ENCODE measurements at places on chromosomes 12 and 14.

GRCh38 chr12:3820122-3820521 is 53.1 kb downstream of the PARP11 start:
- DNase-seq: no peak

DNA sequence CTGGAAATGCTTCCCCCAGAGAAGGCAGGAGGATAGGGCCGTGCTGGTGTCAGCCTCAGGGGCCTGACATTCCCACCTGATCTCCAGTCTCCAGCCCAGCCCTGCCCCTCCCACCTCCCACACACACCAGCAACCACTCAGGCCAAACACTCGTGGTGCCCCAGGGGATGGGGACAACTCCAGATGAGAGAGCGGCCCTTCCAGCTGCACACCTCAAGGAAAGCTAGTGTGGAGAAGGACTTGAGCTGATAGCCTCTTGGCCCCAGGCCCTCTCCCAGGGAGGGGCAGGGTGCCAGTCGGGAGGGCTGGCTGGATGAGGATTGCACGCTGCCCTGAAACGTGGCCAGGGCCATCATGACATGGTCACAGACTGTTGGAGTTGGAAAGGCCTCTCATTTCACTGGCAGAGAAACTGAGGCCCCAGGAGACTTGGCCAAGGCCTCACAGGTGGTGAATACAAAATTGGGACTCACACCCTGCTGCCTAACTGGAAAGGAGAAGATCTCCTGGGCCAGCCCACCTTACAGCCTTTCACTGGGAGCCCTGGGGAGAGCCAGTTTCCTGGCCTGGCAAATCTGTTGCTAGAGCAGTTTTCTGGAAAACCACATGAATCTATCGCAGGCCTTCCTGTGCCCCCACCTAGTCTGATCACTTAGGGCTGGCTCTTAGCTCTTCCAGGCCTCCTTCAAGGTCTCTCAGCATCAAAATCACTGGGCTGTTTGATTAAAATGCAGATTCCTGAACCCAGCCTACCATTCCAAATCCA is 52.1 kb downstream of the IRF2BPL start:
- DNase-seq: no peak

DNA sequence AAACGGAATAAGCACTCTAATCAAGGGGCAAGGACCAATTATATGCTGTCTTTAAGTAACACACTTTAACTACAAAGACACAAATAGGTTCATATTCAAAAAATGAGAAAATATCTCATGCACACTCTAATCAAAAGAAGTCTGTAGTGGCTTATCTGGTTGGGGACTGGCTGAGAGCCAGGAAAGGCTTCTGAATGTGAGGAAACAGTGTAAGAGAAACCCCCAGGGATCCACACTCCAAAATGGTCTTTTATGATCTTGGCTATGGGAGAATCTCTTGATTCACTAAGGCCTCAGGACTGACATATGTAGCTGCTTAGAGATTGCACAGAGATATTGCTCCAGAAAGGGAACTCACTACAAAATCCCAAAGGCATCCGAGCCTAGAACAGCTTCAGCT is 10.3 kb downstream of the CTSG start:
- DNase-seq: no peak

DNA sequence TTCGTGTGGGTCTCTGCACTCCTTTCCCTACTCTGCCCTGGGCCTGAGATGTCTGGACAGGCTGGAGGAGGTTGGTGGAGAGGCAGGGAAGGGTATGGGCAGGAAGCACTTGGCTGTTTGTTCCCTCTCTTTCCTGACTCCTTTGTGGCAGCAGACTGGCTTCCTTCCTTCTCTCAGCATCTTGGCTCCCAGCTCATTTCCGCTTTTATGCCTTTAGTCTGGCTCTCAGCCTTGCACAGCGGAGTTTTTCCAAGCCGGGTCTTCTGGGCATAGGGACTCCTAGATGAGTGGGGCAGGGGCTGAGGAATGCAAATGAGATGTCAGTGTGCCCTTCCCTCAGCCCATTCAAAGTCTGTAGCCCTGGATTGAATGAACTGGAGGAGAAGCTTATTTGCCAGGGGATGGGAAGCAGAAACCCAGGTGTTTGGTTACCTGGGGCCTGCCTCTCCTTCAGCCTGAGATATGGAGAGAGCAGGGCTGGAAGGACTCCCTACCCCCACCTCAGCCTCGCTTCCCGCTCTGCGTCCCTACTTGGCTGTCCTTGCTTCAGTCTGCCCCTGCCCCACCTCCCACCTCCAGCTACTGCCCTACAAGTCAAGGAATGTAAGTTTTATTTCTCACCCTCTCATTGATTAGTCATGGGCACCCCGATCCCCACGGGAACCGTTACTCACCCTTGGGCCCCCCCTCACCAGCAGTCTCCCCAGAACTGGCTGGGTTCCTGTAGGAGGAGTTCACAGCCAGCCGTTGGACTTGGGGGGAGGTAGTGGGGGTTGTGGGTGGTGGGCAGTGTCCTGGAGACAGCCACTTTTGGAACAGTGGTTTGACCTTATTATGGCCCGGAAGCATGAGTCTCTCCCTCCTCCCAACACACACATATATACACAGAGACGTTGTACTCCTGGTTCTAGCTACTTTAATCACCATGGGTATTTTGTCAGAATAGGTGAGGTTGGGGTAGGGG is 9.3 kb upstream of the ITGA5 start:
- no peak for DNase-seq

- DNase-seq: no peak
Measured at GRCh38 chr12:123591702-123592481, 7.5 kb downstream of the TMED2 start.

DNA sequence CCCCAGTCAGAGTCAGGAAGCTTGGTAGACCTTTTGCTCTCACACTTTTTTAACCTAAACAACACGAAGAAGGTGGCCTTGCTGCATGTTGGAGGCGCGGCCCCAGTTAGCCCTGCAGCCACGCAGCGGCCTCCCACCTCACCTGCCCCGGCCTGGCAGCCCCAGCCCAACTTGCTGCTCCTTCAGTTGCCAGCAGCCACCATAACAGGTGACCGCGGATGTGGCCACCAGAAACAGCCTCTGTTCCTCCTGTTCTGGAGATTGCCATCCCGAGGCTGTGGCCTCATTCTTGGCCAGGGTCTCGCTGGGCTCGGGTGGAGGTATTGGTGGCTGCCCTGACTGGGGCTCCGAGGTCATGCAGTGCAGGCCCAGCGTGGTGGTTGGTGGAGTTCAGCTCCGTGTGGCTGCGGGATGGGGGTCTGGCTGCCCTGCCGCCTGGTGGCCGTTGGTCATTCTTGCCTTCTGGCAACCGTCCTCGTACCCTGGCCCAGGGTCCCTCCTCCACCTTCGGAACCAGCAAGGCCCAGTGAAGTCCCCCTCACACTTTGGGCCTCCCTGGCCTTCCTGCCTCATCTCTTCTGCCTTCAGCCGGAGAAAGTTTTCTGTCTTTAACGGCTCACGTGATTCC is 20.7 kb upstream of the TEX22 start:
- no peak for DNase-seq

DNA sequence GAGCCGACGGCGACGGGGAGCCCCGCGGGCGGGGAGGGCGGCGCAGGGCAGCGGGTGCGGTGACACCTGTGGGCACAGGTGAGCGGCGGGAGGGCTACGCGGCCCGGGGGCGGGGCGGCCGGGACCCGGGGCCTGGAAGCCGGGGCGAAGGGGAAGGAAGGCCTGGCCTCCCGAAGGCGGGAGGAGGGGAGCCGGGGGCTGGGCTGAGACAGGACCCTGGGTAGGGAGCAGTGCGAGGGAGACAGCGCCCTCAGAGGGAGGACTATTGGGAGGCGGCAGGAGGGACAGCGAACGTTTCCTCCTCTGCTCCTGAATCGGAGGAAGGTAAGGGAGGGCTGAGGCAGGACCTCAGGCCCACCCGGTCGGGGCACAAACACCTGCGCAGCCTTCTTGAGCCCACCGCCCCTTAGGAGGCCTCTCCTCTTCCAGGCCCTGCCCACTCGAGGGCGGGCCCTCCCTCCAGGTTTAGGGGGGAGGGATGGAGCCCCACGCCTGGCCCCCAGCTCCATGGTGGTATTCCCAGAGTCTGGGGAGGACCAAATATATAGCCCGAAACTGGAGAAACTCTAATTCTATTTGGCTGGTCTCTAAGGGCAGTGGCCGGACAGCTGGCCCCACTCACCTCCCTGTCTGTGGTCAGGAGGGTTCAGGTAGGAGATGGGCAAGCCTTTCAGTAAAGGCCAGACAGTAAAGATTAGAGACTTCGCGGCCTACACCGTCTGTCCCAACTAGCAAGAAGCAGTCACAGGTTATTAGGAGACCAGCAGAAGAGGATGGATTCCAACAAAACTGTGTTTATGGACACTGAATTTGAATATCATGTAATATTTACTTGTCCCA is 509 bp downstream of the PLEKHG6 start:
- no peak for DNase-seq

- DNase-seq: no peak
Measured at GRCh38 chr14:96482986-96483385, 19.2 kb upstream of the PAPOLA start.

GRCh38 chr12:55024575-55024974 is 4.8 kb downstream of the NEUROD4 start:
- no peak for DNase-seq

DNA sequence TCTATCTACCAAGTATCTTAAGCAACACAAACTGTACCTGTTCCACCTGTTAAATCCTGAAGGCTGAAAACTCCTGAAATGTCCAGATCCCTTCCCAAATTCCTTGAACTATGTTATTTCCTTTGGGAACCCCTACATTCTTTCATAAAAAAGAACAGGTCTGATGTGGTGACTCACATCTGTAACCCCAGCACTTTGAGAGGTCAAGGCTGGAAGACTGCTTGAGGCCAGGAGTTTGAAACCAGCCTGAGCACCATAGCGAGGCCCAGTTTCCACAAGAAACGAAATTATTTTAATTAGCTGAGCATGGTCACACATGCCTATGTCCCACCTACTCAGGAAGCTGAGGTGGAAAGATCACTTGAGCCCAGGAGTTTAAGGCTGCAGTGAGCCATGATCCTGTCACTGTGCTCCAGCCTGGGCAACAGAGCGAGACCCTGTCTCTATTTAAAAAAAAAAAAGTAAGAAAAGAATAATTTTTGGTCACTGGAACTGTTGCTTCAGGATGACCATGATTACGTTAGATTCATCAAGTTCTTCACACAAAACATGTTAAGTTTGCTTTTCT is 84.3 kb downstream of the PHLDA1 start:
- DNase-seq: no peak

DNA sequence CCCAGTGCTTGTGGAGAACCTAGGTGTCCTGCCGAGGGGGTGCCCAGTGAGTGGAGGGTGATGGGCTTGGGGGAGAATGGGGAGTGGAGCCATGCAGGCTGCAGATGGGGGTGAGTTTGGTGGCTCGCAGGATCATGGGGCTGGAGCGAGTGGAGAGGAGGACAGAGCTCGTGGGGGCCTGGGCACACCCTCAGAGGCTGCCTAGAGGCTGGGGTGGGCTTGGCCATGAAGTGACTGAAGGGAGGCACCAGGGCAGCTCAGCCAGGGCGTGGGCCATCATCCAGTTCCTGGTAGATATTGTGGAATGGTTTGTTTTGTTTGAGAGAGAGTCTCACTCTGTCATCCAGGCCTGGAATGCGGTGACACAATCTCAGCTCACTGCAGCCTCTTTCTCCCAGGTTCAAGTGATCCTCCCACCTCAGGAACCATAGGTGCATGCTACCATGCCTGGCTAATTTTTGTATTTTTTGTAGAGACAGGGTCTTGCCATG is 43.4 kb upstream of the AMN start:
- DNase-seq: no peak

Data from HFF-Myc (cell line).